Stimulated activated CD4-positive, alpha-beta T cell treated with anti-CD3 and anti-CD28 coated beads, Interleukin-15, amount 100 ng/mL, for 1 hour (primary cell): ENCODE measurements at places on chromosomes 11 and 22.

- DNase-seq, result no peak
Observed at GRCh38 chr11:14150878-14151277, 188.4 kb downstream of the SPON1 start.

GRCh38 chr11:88623531-88623930 lies 286.0 kb upstream of the CTSC start:
- DNase-seq, result no peak

GRCh38 chr11:23923357-23923756 lies 573.5 kb upstream of the LUZP2 start:
- DNase-seq, result no peak

DNA sequence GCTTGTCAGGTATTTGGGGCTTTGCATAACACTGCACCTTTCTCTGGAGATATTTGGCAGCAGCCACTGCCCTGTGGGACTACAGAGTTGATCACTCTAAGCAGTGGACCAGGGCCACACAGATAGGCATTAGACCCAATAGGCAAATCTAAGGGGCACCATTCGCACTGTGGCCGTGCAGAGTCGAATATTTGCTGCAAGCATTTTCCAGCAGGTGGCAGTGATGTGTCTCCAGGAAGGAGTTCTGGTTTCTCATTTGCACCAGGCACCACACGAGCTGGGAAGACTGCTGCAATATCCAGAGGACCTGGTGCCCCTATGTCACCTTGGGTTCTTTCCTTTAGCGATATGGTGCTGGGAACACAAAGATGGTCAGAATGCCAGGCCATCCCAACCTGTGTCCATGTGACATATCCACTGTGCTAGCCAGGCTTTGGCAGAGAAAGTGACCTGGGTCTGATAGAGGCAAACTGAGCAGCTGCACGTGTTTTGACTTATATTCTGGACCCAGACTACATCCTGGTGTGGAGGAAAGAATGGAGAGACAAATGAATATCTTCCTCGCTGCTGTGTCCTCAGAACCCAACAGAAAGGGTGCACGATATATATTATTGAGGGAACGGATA lies 318.7 kb downstream of the BUD13 start:
- no peak for DNase-seq
